ENCODE measurements at places on chromosomes 5 and 9. TPM values are rescaled to one million over a fixed set of nuclear protein-coding genes. Genes with fewer than 3 reads are reported as not detected.

BTNL8 gene
- total RNA-seq, result 0.09 TPM

FAXDC2 gene
- 13.0 TPM for total RNA-seq

PCDHA9 gene
- 0.04 TPM for total RNA-seq

FGF10 gene
- 7.8 TPM for total RNA-seq

KCNV2 gene
- total RNA-seq, result not detected

IL5 gene
- total RNA-seq, result not detected

ZDHHC11B gene
- 3.8 TPM for total RNA-seq

WNT8A gene
- not detected for total RNA-seq

- H3K36me3 ChIP-seq, result no peaks in the 10 kb centered on the region
- H3K4me3 ChIP-seq, result no peak overlapping the region
- H3K4me1 ChIP-seq, result no peaks in the 10 kb centered on the region
- H3K27me3 ChIP-seq, result no peaks in the 10 kb centered on the region
Measured at GRCh38 chr9:15317836-15318235, 10.8 kb upstream of the TTC39B start.

- peak; percentile 69 for DNase-seq
- H3K4me3 ChIP-seq, result no peak overlapping the region
- peaks cover 7% of the 10 kb centered on the region for H3K36me3 ChIP-seq
Measured at GRCh38 chr9:111356481-111357244, 26.6 kb upstream of the OR2K2 start.

DNA sequence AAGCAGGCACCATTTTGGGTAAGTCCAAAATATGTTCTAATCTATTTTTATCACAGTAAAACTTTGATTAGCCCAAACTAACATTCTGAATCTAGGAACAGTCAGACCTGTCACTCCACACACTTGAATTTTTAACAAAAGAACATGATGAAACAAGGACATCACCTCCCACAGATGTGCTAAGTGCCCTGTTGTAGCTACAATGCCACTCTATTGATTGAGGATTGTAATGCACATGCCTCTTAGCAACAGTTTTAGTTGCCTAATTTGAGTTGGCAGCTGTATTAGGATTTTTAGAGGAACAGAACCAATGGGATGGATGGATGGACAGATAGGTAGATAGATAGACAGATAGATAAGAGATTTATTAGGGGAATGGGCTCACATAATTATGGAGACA is 20.3 kb upstream of the RNF20 start:
- peaks cover 5% of the 10 kb centered on the region for H3K4me1 ChIP-seq
- no peak overlapping the region for H3K27ac ChIP-seq
- no peaks in the 10 kb centered on the region for H3K27me3 ChIP-seq
- H3K4me3 ChIP-seq, result no peak overlapping the region
- DNase-seq, result no peak

- H3K4me3 ChIP-seq, result no peak overlapping the region
- peaks cover 10% of the 10 kb centered on the region for H3K36me3 ChIP-seq
- H3K4me1 ChIP-seq, result peaks cover 32% of the 10 kb centered on the region
- no peak overlapping the region for H3K27ac ChIP-seq
- DNase-seq, result no peak
Measured at GRCh38 chr9:121672986-121673385, 21.6 kb downstream of the DAB2IP start.

DNA sequence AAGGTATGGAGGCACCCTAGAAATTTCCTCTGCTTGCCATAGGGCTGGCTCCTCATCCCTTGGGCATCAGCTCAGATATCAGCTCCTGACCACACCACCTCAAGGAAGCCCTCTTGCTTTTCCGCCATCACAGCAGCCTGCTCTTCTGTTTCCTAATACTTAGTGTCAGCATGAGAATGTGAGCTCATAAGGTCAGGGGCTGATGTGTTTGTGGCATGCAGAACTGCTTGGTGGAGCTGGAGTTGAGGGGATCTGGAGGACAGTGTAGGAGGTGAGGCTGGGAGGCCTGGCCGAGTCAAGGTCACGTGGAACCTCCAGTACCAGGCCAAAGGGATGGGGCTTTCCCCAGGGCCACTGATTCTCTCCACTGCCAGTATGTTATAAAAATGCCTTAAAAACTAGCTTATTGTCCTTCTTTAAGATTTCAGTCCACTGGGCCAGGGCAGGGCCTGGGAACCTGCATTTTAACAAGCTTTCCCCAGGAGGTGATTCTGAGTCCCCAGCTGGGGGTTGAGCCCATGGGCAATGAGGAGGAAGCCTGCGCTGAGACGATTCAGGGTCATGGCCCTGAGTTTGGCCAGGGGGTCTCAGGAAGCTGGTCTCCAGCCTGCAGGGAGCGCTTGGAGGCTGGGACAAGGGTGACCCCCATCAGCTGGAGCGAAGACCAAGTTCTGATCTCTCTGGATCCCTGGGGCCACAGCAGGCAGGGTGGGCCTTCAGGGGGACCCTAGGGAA is 28.6 kb downstream of the DAB2IP start:
- H3K4me1 ChIP-seq, result peaks cover 20% of the 10 kb centered on the region
- H3K4me3 ChIP-seq, result no peak overlapping the region
- H3K36me3 ChIP-seq, result peaks cover 53% of the 10 kb centered on the region
- no peak for DNase-seq
- H3K27ac ChIP-seq, result no peak overlapping the region
- H3K27me3 ChIP-seq, result no peaks in the 10 kb centered on the region

DNA sequence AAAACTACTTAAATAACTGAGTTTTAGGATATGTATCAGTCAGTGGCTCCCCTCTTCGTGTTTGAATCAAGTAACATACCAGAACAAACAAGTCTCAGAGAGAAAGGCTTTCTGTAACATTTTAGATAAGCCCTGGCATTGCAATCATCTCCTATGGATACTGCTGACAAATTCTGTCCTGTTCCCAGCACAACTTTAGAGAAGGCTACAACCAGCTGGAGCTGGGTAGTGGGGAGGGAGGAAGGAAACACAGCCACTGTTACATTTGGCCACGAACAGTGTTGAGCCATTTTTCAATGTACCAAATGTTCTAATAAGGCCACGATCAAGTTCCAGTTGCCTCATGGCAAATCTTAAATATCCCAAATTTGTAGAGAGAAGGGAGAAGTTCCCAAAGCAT is 511.8 kb upstream of the WWC1 start:
- DNase-seq, result no peak
- no peaks in the 10 kb centered on the region for H3K36me3 ChIP-seq
- H3K27ac ChIP-seq, result no peak overlapping the region
- H3K4me3 ChIP-seq, result no peak overlapping the region

DNA sequence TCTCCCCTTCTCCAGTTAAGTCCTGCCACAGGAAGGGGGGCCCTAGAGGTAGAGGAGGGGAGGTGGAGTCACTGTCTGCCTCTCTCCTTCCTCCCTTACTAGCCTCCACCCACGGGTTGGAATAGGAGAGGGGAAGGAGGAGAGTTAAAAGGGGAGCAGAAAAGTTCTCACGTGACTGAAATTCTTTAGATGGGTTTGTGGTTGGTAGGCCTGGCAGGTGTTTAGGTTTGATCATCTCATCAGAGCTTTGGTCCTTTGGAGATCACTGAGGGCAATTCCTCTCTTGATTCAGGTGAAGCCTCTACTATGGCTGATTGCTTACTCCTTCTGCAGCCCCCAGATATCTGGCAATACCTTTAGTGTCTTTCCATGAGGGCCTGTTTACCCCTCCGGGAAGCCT is 24.9 kb upstream of the C5orf63 start:
- no peak for DNase-seq
- H3K27me3 ChIP-seq, result no peaks in the 10 kb centered on the region
- H3K27ac ChIP-seq, result no peak overlapping the region
- peaks cover 10% of the 10 kb centered on the region for H3K4me1 ChIP-seq

- H3K27me3 ChIP-seq, result no peaks in the 10 kb centered on the region
- no peaks in the 10 kb centered on the region for H3K36me3 ChIP-seq
- no peaks in the 10 kb centered on the region for H3K4me1 ChIP-seq
- no peak overlapping the region for H3K27ac ChIP-seq
Measured at GRCh38 chr5:23007236-23007635, 154.1 kb upstream of the CDH12 start.

- DNase-seq, result peak; percentile 25
- no peaks in the 10 kb centered on the region for H3K4me1 ChIP-seq
- H3K27ac ChIP-seq, result peak overlapping the region; percentile 29
- no peak overlapping the region for H3K4me3 ChIP-seq
- no peaks in the 10 kb centered on the region for H3K36me3 ChIP-seq
- H3K27me3 ChIP-seq, result no peaks in the 10 kb centered on the region
Measured at GRCh38 chr9:72428329-72428728, 63.3 kb upstream of the ZFAND5 start.

DNA sequence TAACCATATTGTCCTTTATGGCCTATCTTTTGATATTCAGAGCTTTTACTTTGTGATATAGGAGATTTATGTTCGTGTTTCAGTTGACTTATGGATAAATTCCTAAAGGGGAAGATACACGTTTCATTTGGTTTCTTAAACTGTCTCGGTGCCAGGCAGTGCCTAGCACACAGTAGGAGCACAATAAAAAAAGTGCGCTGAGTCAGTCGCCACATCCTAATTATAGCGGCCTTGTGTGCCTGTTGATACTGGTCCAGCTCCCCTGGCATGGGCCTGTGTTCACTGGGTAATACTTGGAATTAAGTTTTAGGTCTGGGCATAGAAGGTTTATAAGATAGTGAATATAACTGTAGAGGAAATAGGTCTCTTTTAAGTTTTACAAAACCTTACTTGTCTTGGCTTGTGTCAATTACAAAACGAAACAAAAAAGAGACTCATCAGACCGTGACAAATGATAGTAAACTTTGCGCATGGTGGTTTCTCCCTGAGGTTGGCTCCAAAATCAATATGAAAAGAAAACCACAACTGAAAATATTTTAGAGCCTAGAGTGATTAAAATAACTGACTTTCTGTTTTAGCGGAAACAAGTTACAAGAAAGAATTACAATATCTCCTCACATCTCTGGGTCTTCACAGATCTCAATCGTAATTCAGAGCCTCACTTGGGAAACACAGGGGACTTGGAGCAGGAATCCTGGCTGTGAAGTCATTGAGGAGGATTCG is 84.8 kb downstream of the MVB12B start:
- peaks cover 7% of the 10 kb centered on the region for H3K4me1 ChIP-seq
- no peaks in the 10 kb centered on the region for H3K27me3 ChIP-seq
- H3K27ac ChIP-seq, result no peak overlapping the region

GRCh38 chr9:68804911-68805889 is 100.2 kb downstream of the PIP5K1B start:
- peaks cover 12% of the 10 kb centered on the region for H3K4me1 ChIP-seq
- no peak overlapping the region for H3K27ac ChIP-seq
- H3K27me3 ChIP-seq, result peaks cover 2% of the 10 kb centered on the region

DNA sequence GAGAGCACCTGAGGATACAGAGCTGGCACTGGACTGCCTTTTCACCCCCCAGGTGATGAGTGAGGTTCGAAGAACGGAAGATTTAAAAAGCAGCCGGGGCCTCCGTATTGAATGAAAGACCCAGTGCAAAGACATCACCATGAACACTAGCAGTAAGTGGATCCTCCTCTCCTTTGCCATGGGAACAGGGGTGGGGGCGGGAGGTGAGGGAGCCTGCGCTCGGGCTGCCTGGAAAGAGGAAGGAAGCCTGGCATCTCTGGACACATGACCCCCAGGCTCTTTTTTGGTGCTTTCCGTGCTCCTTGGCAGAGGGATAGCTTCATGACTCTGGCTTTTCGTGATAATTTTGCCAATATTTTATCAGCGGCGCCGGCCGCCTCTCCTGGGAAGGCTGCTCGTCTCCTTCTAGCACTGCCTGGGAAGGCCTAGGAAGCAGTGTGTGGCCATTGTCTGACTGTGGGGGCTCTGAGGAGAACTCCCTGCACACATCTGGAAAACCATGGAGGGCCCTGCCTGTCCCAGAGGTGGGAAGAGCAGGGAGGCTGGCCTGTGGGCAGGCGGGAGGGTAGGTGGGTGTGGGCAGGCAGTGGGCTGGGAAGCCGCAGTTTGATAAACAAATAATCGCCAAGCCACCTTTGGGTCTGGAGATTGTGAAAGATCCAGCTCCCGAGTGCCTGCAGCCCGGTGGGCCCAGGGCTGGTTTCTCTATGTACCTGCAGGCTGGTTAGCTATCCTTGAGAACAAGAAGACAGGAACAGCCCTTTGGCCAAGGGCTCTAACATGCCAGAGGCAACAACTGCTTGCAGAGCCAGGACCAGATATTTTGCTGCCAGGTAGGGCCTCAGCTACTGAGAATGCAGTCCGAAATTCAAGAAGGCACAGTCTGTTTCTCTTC is 911 bp downstream of the ABLIM3 start:
- peak; percentile 49 for DNase-seq
- peaks cover 22% of the 10 kb centered on the region for H3K4me1 ChIP-seq
- peak overlapping the region; percentile 85 for H3K27ac ChIP-seq
- H3K36me3 ChIP-seq, result no peaks in the 10 kb centered on the region
- peaks cover 11% of the 10 kb centered on the region for H3K27me3 ChIP-seq

DNA sequence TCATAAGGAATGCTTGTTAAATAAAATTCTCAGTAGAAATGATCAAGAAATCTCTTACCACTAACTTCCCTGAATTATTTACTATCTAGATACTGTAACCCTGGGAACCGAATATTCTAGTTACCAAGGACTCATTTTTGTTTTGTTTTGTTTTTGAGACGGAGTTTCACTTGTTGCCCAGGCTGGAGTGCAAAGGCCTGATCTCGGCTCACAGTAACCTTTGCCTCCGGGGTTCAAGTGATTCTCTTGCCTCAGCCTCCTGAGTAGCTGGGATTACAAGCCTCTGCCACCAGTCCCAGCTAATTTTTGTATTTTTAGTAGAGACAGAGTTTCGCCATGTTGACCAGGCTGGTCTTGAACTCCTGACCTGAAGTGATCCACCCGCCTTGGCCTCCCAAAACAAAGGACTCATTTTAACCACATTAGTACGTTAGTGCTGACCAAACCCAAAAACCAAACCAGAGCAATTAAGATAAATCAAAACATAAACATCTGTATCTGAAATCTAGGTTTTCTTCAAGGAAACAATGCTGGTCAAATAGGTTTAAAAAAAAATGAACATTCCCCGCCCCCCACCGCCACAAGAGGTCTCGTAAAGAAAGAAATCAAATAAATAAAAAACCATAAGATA is 3.7 kb downstream of the TXN start:
- peaks cover 19% of the 10 kb centered on the region for H3K36me3 ChIP-seq
- peak; percentile 35 for DNase-seq
- H3K27me3 ChIP-seq, result no peaks in the 10 kb centered on the region
- H3K4me3 ChIP-seq, result no peak overlapping the region
- peaks cover 17% of the 10 kb centered on the region for H3K4me1 ChIP-seq

- H3K4me1 ChIP-seq, result no peaks in the 10 kb centered on the region
- no peaks in the 10 kb centered on the region for H3K27me3 ChIP-seq
- H3K36me3 ChIP-seq, result no peaks in the 10 kb centered on the region
Measured at GRCh38 chr5:131610198-131611063, 24.6 kb downstream of the RAPGEF6 start.

GRCh38 chr5:103894882-103895281 is 332.3 kb upstream of the NUDT12 start:
- no peak for DNase-seq
- no peak overlapping the region for H3K27ac ChIP-seq
- H3K27me3 ChIP-seq, result no peaks in the 10 kb centered on the region
- no peaks in the 10 kb centered on the region for H3K4me1 ChIP-seq
- no peak overlapping the region for H3K4me3 ChIP-seq

- H3K4me1 ChIP-seq, result no peaks in the 10 kb centered on the region
- no peaks in the 10 kb centered on the region for H3K27me3 ChIP-seq
- DNase-seq, result peak; percentile 87
- H3K4me3 ChIP-seq, result no peak overlapping the region
- H3K27ac ChIP-seq, result no peak overlapping the region
- H3K36me3 ChIP-seq, result no peaks in the 10 kb centered on the region
Measured at GRCh38 chr5:104431981-104432380, 869.4 kb upstream of the NUDT12 start.

- no peak overlapping the region for H3K4me3 ChIP-seq
- DNase-seq, result peak; percentile 72
- H3K36me3 ChIP-seq, result no peaks in the 10 kb centered on the region
Measured at GRCh38 chr5:90878549-90879196, 320.1 kb downstream of the ADGRV1 start.

GRCh38 chr9:38697776-38698300 is 22.1 kb downstream of the FAM240B start:
- H3K27me3 ChIP-seq, result no peaks in the 10 kb centered on the region
- no peak overlapping the region for H3K27ac ChIP-seq
- H3K36me3 ChIP-seq, result no peaks in the 10 kb centered on the region
- no peak overlapping the region for H3K4me3 ChIP-seq
- DNase-seq, result no peak

Measured in muscle of leg (tissue), 16 donors.